ENCODE measurements at places on chromosomes 5 and 9. TPM values are rescaled to one million over a fixed set of nuclear protein-coding genes. Genes with fewer than 3 reads are reported as not detected.

SLC30A5 gene
- 72.7 TPM for total RNA-seq

PCDHGA3 gene
- 0.51 TPM for total RNA-seq

CCNJL gene
- 11.4 TPM for total RNA-seq

PPP3R2 gene
- not detected for total RNA-seq

INSL4 gene
- not detected for total RNA-seq

ADAMTS13 gene
- 9.5 TPM for total RNA-seq

DNA sequence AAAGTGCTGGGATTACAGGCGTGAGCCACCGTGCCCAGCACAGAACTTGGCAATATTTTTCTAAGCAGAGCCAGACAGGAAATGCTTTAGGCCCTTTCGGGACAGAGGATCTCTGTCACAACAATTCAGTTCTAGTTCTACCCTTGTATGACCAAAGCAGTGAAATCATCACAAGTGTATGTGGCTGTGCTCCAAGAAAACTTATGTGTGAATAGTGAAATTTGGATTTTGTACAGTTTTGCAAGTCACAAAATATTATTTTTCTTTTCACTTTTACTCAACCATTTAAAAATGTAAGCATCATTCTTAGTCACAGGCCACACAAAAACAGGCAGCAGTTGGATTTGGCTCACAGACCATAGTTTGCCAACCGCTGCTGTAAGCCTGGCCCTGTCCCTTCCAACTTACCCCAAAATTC is 20.4 kb upstream of the PRUNE2 start:
- H3K4me3 ChIP-seq = no peak overlapping the region
- peaks cover 4% of the 10 kb centered on the region for H3K27me3 ChIP-seq
- no peak for DNase-seq
- H3K27ac ChIP-seq = peak overlapping the region; percentile 86

- H3K27ac ChIP-seq = no peak overlapping the region
- no peak for DNase-seq
- H3K27me3 ChIP-seq = no peaks in the 10 kb centered on the region
Observed at GRCh38 chr5:122145906-122146305, 16.6 kb downstream of the ZNF474 start.

- no peaks in the 10 kb centered on the region for H3K27me3 ChIP-seq
- H3K4me3 ChIP-seq = no peak overlapping the region
- no peak for DNase-seq
- no peaks in the 10 kb centered on the region for H3K36me3 ChIP-seq
- no peak overlapping the region for H3K27ac ChIP-seq
Observed at GRCh38 chr5:26181582-26181981, 856.8 kb downstream of the CDH9 start.

- no peak overlapping the region for H3K4me3 ChIP-seq
- no peaks in the 10 kb centered on the region for H3K27me3 ChIP-seq
- H3K4me1 ChIP-seq = peaks cover 4% of the 10 kb centered on the region
- DNase-seq = no peak
Observed at GRCh38 chr5:170161069-170161468, 55.4 kb downstream of the FOXI1 start.

DNA sequence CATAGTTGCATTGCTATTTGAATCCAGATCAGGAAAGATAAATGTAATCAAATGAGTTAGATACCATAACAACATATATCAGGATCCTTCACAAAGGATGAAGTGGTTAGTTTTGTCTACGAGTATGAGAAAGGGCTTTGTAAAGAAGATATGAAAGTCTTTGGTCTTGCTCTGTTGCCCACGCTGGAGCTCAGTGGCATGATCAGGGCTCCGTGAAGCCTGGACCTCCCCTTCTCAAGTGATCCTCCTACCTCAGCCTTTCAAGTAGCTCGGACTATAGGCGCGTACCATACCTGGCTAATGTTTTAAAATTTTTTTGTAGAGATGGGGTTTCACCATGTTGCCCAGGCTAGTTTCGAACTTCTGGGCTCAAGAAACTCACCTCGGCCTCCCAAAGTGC is 1.8 kb downstream of the SMC5 start:
- peaks cover 26% of the 10 kb centered on the region for H3K36me3 ChIP-seq
- no peak for DNase-seq
- H3K4me3 ChIP-seq = peak overlapping the region; percentile 84
- H3K27me3 ChIP-seq = no peaks in the 10 kb centered on the region
- peak overlapping the region; percentile 97 for H3K27ac ChIP-seq

DNA sequence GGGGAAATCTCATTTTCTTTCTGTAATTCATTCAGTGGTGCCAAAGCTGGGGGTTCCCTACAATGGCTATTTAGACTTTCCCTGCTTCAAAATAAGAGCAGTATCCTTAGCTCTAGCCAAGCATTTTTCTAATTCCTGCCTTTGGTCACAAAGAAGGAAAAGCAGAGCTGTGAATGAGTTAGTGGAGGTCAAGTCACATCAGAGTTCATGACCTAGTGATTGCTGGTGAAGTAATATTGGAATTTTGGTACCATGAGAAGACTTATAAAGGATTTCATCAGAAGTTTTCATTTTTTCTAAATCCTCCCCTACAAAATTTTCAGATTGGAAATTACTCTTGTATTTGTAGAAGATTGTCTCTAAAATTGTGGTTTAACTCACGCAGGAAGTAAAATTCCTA is 28.0 kb downstream of the DNAJC21 start:
- no peak overlapping the region for H3K27ac ChIP-seq
- H3K27me3 ChIP-seq = no peaks in the 10 kb centered on the region
- H3K4me3 ChIP-seq = no peak overlapping the region
- no peaks in the 10 kb centered on the region for H3K4me1 ChIP-seq
- H3K36me3 ChIP-seq = peaks cover 14% of the 10 kb centered on the region

DNA sequence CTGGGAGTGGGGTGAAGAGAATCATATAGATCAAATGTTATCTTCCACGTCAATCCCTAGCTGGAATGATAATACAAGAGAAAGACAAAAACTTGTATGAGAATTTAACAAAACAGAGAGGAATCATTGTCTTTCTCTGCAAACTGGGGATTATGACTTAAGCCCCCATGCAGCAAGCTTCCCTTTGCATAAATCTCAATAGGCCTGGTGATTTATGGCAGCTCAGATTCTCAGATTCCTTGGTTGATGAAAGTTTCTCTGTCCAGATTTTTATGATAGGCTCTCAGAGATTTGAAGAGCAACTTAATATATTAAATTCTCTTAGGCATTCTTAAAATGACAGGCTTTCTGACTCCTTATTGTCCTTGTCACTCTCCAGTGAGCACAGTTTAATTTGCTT is 56.0 kb downstream of the RASGRF2 start:
- H3K27ac ChIP-seq = no peak overlapping the region
- H3K4me3 ChIP-seq = no peak overlapping the region

DNA sequence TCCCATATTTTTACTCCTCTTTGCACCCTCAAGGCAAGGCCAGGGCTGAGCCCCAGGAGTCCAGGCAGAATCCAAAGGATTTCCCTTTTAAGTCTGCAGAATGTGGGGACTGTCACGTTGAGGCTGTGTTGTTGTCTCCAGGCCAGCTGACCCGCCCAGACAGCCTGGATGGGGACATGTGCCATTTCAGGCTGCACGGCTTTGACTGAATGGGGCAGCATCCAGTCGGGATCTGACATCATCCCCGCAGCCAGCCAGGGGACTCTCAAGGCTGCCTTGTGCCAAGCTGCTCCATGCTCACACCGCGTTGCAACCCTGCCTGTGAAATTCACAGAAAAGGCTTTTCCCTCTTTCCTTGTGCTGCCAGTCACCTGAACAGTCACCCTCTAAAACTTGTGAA is 2.2 kb upstream of the ZNF366 start:
- no peak overlapping the region for H3K27ac ChIP-seq
- no peak for DNase-seq
- no peaks in the 10 kb centered on the region for H3K36me3 ChIP-seq
- peaks cover 38% of the 10 kb centered on the region for H3K4me1 ChIP-seq
- H3K4me3 ChIP-seq = no peak overlapping the region

GRCh38 chr5:155282503-155283107 is 269.1 kb downstream of the KIF4B start:
- no peaks in the 10 kb centered on the region for H3K36me3 ChIP-seq
- no peak for DNase-seq
- H3K4me1 ChIP-seq = no peaks in the 10 kb centered on the region

GRCh38 chr5:1108023-1108864 is 3.6 kb downstream of the SLC12A7 start:
- H3K4me1 ChIP-seq = peaks cover 3% of the 10 kb centered on the region
- DNase-seq = no peak
- no peak overlapping the region for H3K27ac ChIP-seq
- no peaks in the 10 kb centered on the region for H3K36me3 ChIP-seq
- H3K4me3 ChIP-seq = no peak overlapping the region

DNA sequence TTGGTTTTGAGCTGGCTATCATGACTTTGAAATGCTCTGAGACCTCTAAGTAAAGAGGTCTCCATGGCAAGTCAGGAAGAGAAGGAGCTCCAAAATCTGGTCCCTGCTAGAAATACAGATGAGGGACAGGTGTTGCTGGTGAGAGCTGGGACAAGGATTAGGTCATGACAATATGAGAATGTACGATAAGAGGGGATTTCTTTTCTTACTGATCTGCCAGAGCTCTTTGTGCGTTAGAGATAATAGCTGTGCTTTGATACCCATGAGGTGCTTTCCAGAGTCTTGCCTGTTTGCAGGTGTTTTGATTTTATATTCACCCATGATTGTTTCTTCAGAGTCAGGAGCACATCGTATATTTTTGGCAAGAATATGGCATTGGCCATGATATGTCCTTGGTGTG is 56.5 kb downstream of the ANKRD33B start:
- no peaks in the 10 kb centered on the region for H3K4me1 ChIP-seq
- H3K36me3 ChIP-seq = peaks cover 2% of the 10 kb centered on the region
- H3K4me3 ChIP-seq = no peak overlapping the region
- H3K27ac ChIP-seq = no peak overlapping the region
- H3K27me3 ChIP-seq = no peaks in the 10 kb centered on the region

DNA sequence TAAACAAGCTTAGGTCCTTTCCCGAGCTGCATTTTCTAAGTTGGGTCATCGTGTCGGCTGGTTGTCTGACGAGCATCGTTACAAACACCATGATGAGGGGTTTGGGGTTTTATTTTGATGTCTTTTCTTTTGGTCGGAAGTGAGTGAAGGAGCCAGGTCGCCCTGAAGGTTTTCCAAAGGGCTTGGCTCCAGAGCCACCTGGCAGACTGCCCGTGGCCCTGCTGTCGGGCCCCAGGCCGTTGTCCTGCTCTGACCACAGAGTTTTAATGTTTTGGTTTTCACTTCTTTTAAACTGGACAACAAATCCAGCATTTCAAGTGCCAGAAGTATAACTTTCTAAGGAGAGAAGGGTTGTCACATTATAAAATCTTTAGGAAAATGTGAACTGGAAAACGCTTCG is 42.3 kb downstream of the TENT4A start:
- no peaks in the 10 kb centered on the region for H3K27me3 ChIP-seq
- DNase-seq = no peak
- peaks cover 43% of the 10 kb centered on the region for H3K36me3 ChIP-seq
- no peaks in the 10 kb centered on the region for H3K4me1 ChIP-seq

DNA sequence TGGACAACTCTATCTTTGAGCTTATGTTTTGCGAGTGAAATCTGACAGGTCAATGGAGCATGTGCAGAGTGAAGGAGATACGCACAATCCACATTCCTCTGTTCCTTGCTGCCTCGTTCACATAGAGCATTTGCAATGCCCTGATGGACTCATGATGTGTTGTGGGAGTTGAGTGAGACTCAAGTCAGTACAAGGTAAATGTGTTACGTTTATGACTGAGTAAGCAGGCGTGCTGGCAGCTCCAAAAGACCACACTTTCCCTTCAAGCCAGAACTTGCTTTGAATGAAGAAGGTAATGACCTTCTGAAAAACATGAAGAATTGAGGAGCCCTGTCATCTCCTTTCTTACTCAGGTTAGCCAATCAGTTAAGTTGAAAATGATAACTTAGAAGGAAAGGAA is 477.8 kb downstream of the CTNND2 start:
- DNase-seq = no peak
- H3K27ac ChIP-seq = no peak overlapping the region
- no peak overlapping the region for H3K4me3 ChIP-seq
- H3K4me1 ChIP-seq = no peaks in the 10 kb centered on the region
- H3K36me3 ChIP-seq = no peaks in the 10 kb centered on the region

DNA sequence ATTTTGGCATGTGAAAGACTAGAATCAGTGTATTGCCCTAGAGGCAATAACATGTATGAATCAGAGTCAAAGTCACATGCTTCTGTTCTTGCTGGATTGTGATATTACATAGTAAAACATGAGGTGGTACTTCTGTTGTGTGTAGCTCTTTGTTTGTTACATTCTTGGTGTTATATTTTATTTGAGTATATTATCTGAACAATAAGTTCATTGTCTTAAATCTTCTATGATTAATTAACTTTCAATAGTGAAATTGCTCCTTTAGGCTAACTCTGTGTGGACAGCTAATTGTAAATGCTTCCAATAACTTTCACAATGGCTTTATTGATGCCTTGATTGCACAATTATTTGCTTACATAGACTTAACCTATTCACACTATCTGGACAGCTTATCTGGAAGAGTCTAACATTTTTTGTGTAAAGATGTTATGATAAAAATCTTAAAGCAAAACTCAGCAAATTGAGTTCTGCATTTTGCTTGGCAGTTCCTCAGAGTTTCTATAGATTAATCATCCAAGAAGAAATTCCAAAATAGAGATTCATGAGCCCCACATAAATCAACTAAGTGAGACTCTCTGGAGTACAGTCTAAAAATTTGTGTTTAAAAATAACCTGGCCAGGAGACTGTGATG is 239.6 kb upstream of the TUSC1 start:
- DNase-seq = no peak
- H3K27ac ChIP-seq = no peak overlapping the region
- peaks cover 5% of the 10 kb centered on the region for H3K27me3 ChIP-seq
- H3K4me1 ChIP-seq = peaks cover 17% of the 10 kb centered on the region
- H3K4me3 ChIP-seq = no peak overlapping the region
- no peaks in the 10 kb centered on the region for H3K36me3 ChIP-seq

DNA sequence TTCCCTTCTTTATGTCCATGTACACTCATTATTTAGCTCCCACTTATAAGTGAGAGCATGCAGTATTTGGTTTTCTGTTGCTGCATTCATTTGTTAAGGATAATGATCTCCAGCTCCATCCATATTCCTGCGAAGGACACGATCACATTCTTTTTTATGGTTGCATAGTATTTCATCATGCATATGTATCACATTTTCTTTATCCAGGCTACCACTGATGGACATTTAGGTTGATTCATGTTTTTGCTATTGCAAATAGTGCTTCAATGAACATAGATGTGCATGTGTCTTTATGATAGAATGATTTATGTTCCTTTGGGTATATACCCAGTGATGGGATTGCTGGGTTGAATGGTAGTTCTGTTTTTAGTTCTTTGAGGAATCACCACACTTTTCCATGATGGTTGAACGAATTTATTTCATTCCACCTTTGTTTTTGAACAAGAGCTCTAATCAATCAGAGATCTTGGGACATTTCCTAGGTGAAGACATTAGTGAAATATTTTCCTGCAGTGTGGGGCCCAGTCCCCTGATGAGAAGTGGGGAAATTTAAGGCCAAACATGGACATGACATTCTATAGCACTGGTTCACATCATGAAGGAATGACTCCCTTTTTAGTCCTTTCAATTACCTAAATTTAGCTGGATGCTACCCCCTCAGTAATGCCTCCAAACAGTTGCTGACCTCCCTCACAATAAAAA is 7.1 kb upstream of the TEX48 start:
- H3K36me3 ChIP-seq = no peaks in the 10 kb centered on the region
- no peak for DNase-seq
- H3K27me3 ChIP-seq = no peaks in the 10 kb centered on the region
- no peak overlapping the region for H3K27ac ChIP-seq
- H3K4me1 ChIP-seq = peaks cover 25% of the 10 kb centered on the region
